Stimulated activated CD8-positive, alpha-beta memory T cell treated with anti-CD3 and anti-CD28 coated beads, Interleukin-15, amount 100 ng/mL, for 24 hours (primary cell): ENCODE measurements at places on chromosomes 2 and 18.

DNA sequence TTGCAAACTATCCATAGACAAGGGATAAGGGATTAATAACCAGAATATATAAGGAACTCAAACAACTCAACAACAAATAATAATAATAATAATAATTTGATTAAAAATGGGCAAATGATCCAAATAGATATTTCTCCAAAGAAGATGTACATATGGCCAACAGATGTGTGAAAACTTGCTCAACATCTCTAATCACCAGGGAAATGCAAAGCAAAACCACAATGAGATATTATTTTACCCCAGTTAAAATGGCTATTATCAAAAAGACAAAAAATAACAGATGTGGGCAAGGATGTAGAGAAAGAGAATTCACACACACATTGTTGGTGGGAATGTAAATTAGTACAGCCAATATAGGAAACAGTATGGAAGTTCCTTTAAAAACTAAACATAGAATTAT, 26.9 kb downstream of the DNAH7 start:
- DNase-seq = no peak

DNA sequence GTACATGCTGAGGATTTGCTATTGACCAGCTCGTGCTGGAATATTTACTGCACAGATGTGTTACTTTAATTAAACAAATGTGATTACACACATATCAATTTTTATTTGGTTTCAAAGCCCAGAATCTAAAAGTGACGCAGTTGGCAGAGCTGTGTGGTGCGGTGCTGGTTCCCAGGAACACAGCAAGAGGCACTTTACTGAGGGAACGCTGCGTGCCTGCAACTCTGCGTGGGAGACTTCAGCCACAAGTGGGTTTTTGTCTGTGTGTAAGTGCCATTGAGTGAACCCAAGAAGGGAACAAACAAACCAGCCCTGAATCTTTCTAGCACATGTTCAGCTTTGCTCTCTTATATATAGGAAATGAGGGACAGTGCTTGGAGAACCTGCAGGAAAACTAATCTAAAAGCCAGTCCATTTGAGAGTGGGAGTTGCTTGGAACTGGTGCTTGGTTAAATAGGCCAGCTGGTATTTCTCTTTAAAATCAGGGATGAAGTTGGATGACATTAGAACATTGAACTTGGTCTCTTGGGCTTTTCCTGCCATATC, 196.6 kb upstream of the CELF4 start:
- no peak for DNase-seq

DNA sequence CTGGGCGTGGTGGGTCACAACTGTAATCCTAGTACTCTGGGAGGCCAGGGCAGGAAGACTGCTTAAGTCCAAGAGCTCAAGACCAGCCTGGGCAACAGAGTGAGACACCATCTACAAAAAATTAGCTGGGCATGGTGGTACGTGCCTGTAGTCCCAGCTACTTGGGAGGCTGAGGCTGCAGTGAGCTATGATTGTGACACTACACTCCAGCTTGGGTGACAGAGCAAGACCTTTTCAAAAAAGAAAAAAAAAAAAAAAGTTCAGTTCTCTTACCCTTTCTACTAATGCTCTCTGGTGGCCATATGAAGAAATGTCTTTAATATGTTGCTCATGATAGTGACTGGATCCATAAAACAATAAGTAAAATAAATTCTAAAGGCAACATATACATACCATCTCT, 14.9 kb downstream of the TYW5 start:
- DNase-seq = no peak

- no peak for DNase-seq
Measured at GRCh38 chr2:130824492-130825061, 12.1 kb upstream of the ARHGEF4 start.
